ENCODE measurements at places on chromosomes 6 and 20.

- DNase-seq, result no peak
These were observed 143.2 kb upstream of the EPHA7 start for GRCh38 chr6:93562582-93562981.

DNA sequence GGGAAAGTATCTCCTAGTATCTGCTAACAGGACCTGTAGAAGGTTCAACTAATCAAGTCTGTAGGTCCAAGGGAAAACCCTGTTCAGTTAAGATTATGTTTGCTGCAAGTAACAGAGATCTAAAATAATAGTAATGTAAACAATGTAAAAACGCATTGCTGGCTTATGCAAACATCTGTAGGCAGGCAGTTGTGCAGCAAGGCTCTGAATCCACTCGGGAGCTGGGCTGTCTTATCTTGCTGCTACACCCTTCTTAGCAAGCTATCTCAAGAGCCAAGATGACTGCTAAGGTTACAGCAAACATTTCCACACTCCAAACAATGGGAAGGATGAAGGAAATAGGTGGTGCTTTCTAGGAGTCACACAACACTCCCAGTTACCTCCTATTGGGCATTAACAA is 397.3 kb upstream of the NRSN1 start:
- no peak for DNase-seq

- DNase-seq, result no peak
These were observed 239.0 kb upstream of the KCNQ5 start for GRCh38 chr6:72382602-72383529.

DNA sequence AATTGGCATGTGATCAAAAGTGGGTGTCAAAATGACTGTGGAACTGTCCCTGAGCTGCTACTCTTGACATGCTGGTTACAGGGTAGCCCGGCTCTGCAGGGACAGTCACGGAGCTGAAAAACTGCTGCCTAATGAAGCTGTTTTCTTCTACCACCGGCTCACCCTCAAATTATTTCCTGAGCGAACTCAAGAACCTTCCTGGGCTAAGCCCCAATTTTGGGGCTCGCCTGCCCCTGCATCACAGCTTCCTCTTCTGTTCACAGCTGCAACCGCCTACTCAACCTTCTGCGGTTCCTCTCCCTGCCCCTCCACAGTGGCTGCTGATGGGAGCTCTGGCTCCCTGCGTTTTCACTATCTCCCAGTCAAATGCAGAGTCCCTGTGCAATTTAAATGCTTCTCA is 110.8 kb upstream of the MLN start:
- peak; percentile 44 for DNase-seq

DNA sequence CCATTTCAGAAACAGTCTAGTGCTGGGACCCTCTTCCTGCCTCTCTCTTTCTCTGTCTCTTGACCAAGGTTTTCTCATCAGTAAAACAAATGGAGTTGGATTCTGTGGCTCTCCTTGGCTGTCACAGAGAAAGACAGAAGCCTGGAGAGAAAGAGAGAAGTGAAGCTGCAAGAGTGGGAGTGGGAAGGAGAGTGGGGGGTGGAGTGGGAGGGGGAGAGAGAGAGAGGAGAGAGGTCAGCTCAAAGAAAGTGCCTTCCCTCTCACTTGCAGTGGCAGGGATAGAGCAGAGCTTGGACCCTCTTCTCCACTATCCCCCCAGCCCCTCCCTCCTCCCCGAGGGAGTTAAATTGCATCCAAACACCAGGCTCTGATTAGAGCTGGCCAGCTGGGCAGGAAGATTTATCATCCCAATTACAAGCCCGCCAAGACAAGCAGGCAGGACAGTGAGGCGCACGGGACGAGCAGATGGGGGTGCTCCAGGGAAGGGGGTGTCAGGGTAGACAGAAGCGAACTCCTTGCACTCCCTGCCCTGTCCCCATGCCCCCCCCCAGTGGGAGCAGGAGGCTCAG is 74.3 kb downstream of the CD40 start:
- DNase-seq, result no peak

- DNase-seq, result no peak
These were observed 110.1 kb downstream of the ASXL1 start for GRCh38 chr20:32468313-32468640.

GRCh38 chr6:20169119-20169557 is 43.1 kb downstream of the MBOAT1 start:
- no peak for DNase-seq

DNA sequence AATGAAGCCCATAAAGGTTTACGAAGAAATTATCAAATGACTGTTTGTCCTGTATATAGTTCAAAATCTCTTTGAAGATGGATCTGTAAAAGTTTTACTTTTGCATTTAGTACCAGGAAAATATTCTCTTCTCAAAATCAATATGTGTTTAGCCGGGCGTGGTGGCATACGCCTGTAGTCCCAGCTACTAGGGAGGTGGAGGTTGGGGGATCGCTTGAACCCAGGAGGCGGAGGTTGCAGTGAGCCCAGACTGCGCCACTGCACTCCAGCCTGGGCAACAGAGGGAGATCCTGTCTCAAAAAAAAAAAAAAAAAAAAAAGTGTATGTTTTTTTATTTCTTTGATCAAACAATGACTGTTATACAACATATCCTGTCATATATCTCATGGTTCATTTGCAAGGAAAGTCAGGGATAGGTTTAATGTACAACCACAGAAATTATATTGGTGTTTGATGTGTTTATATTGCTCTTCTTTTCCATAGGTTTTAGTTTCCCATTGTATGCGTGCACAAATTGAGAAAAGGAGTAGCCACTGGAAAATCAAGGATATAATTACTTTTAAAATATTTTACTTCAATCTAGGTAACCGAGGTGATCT is 40.1 kb downstream of the SOX4 start:
- DNase-seq, result no peak

DNA sequence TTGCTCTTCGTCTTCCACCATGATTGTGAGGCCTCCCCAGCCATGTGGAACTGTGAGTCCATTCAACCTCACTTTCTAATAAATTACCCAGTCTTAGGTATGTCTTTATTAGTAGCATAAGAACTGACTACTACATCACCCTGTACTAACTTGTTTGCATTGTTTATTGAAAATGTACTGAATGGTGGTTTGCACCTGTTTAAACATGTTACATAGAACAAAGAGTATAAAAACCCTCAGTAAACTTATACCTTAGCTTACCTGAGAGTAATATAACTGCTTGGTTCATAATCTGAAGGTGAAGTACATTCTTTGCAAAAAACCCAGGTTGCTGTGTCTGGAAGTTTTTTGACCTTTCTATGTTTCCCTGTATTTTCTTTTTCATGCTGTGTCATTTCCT is 777.8 kb downstream of the TBC1D32 start:
- DNase-seq, result no peak

GRCh38 chr20:603116-603640 is 6.9 kb downstream of the TCF15 start:
- DNase-seq, result no peak

DNA sequence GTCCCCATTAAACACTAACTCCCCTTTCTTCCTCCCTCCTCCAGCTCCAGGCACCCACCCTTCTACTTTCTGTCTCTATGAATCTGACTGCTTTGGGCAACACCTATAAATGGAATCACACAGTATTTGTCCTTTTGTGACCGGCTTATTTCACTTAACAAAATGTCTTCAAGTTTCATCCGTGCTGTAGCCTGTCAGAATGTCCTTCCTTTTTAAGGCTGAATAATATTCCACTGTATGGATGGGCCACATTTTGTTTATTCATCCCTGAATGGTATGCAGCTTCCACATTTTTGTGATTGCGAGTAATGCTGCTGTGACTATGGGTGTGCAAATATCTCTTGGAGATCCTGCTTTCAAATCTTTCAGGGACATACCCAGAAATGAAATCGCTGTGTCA is 28.4 kb downstream of the BMP7 start:
- no peak for DNase-seq

- no peak for DNase-seq
These were observed 195.7 kb downstream of the CENPW start for GRCh38 chr6:126535595-126535994.

DNA sequence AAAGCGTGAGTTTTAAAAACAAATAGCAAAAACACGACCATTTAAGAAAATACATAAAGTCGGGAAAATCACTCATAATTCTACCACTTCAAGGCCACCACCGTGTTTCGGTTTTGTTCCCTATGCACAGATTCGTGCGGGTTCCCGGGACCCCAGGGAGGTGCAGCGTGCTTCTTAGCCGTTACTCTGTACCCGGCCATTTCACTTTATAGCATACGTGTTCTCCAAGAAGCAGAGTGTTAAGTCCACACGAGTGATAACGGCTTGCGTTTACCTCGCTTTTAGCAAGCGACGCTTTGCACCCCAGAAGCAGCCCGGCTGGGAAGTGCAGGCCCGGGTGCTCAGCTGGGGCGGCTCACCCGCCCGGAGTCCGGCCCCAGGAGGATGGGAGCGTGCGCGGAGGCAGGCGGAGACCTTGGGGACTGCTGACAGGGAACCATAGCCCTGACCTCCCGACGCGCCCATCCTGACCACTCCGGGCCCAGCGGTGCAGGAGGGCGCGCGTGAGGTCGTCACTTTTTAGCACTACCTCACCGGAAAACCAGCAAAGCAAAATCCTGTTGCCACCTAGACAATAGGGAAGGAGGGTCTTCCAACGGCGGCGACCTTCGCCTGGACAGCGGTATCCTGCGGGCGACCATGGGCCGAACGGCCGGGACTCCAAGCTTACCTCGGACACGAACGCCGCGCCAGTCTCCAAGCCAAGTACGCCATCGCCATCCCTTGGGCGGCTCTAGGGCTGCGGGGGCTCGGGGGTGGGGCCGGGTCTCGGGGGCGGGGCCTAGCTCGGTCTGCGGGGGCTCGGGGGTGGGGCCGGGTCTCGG is at the start of gene ECI2:
Gene ECI2, minus strand, starts transcription at position 735 of the 824 bp plus-strand sequence. Its CDS starts 15 bp downstream, at position 720.
- DNase-seq, result peak; percentile 67

GRCh38 chr20:45097485-45098102 is 3.3 kb downstream of the KCNS1 start:
- DNase-seq, result peak; percentile 61

DNA sequence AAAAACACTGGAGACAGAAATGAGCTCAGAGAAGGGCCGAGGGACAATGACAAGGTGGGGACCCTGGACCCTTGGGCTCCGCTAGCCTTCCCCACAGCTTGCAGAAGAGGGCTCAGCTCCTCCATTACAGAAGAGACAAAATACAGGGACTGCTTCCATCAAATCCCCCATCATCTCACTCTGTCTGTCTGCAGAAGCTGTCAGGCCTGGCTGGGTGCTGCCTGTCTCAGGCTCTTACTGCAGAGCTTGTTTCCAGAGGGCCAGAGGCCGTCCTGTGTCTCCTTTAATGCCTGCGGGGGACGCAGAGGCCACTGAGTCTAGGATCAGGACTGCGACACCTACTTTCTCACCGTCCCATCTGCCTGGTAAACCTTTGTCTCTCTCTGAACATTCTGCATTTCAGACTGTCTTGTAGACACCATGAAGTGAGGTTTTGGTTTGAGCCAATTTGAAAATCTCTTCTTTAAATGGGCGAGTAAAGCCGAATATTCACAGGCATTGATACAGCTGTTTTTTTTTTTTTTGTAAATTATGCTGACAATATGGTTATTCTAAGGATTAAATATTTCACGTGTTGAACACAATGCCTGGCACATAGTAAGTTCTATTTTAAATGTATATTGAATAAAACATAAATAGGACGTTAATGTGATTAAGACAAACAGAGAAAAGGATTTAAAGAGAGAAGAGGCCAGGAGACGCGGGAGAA is 28.3 kb downstream of the RNASET2 start:
- no peak for DNase-seq

Data from activated CD4-positive, alpha-beta T cell treated with anti-CD3 and anti-CD28 coated beads, Interleukin-2, Interleukin-6, amounts not matched to agents 100 ng/mL and 50 ng/mL, durations not matched to agents 16 hours and 8 hours (primary cell).